ENCODE measurements at places on chromosomes 2 and 18.

DNA sequence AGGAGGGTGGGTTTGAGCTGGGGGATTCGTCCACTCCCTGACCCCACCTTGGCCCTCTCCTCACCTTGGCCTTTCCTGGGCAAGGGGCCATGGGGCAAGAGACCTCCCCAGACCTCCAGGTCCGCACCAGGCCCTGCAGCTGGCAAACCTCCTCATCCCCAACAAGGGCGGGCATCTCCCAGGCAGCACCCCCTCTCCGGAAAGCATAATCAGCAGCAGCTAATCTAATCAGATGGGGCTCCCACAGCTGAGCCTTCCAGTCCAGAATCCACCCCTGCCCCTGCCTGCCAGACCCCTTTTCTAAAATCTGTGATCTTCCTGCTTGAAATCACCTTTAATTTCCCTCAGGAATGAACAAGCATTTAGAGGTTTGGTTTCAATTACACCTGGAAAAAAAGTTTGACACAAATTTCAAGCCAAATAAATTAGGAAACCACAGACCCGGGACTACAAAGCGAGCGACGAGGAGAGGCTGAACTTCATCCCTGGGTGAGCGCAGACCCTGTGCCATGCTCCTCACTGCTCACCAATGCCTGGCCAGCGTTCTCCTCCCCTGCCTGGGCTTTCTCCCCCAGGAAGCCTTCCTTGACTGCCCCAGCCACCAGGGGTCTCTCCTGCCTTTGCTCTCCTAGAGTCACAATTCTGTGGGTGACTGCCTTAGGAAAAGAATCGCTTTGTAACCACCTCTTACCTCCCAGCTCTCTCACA is 143.0 kb upstream of the MYCN start:
- H3K4me1 ChIP-seq: no peaks in the 10 kb centered on the region
- H3K36me3 ChIP-seq: no peaks in the 10 kb centered on the region
- DNase-seq: no peak
- no peak overlapping the region for H3K27ac ChIP-seq
- H3K4me3 ChIP-seq: no peak overlapping the region

DNA sequence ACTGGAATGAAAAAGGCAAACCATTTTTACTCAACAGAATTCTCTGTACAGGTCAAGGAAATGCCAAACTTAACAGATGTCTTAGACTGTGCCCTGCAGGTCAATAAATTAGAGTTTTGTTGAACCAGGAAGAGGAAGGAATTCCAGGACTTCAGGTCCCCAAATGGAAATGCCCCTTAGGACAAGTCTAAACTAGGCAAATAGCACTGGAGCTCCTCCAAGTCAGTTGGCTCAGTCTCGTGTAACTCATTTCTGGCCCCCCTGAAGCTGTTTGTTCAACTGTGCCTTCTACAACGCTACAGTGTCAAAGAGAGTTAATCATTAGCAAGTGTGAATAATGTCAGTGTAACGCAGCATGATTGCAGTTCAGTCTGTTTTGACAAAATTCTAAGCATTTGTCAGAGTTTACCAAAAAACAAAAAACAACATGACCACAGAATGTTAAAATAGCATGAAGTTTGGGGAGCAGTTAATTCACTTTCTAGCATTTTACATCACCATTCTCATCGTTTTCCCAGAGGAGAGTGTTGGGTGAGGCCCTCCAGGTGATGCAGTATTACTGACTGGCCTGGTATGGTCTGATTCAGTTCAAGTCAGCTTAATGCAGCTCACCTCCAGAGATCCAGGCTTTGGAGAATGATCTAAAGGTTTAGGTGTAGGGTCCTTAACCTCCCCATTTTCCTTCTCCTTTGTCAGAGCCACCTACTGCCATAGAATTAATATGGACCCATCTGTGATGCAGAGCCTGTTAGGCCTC is 108.1 kb downstream of the AQP4 start:
- H3K27ac ChIP-seq: no peak overlapping the region
- H3K36me3 ChIP-seq: no peaks in the 10 kb centered on the region
- no peaks in the 10 kb centered on the region for H3K4me1 ChIP-seq
- no peak for DNase-seq

DNA sequence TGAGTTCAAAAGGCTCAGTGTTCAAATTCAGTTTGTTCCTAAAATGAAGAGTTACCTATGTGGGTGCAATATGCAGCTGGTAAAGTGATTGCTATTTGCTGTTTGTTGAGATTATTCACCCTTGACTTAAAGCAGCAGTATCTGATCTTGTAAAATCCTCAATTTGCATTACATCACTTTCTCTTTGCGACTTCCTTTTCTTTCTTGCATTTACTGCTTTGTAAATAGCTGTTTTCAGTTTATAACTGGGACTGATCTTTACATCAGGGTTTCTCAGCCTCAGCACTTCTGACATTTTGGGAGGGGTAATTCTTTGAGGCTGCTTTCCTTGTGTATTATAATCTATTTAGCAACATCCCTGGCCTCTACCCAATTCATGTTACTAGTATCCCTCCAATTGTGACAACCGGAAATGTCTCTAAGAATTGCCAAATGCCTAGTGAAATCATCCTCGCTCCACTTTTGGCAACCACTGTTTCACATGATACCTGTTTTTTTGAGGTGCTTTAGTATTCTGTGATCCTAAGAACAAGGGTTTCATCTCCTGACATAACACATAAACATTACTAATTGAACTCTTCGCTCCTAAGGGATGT is 12.1 kb upstream of the ERCC3 start:
- no peak overlapping the region for H3K4me3 ChIP-seq
- peaks cover 2% of the 10 kb centered on the region for H3K4me1 ChIP-seq
- no peak for DNase-seq
- H3K36me3 ChIP-seq: peaks cover 2% of the 10 kb centered on the region
- no peak overlapping the region for H3K27ac ChIP-seq

- no peak overlapping the region for H3K4me3 ChIP-seq
- H3K27me3 ChIP-seq: no peaks in the 10 kb centered on the region
- H3K36me3 ChIP-seq: no peaks in the 10 kb centered on the region
- H3K4me1 ChIP-seq: no peaks in the 10 kb centered on the region
Observed at GRCh38 chr2:80370375-80371009, 65.9 kb upstream of the LRRTM1 start.

GRCh38 chr2:118322406-118322805 is 234.1 kb downstream of the INSIG2 start:
- no peak overlapping the region for H3K4me3 ChIP-seq
- no peaks in the 10 kb centered on the region for H3K36me3 ChIP-seq
- H3K27ac ChIP-seq: no peak overlapping the region
- DNase-seq: no peak
- peaks cover 50% of the 10 kb centered on the region for H3K27me3 ChIP-seq
- H3K4me1 ChIP-seq: peaks cover 4% of the 10 kb centered on the region

DNA sequence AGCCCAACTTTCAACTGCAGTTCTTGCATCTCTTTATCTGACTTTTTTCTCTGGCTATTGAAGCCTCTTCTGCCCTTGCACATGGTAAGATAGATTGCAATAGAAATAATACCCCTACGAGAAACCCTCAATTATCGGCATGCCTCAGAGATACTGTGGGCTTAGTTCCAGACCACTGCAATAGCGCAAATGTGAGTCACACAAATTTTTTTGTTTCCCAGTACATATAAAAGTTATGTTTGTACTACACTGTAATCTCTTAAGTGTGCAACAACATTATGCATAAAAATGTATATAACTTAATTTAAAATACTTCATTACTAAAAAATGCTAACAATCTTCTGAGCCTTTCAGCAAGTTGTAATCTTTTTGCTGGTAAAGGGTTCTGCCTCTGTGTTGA is 124.7 kb downstream of the PDE1A start:
- H3K4me3 ChIP-seq: no peak overlapping the region
- DNase-seq: no peak
- H3K4me1 ChIP-seq: no peaks in the 10 kb centered on the region
- H3K27me3 ChIP-seq: no peaks in the 10 kb centered on the region

DNA sequence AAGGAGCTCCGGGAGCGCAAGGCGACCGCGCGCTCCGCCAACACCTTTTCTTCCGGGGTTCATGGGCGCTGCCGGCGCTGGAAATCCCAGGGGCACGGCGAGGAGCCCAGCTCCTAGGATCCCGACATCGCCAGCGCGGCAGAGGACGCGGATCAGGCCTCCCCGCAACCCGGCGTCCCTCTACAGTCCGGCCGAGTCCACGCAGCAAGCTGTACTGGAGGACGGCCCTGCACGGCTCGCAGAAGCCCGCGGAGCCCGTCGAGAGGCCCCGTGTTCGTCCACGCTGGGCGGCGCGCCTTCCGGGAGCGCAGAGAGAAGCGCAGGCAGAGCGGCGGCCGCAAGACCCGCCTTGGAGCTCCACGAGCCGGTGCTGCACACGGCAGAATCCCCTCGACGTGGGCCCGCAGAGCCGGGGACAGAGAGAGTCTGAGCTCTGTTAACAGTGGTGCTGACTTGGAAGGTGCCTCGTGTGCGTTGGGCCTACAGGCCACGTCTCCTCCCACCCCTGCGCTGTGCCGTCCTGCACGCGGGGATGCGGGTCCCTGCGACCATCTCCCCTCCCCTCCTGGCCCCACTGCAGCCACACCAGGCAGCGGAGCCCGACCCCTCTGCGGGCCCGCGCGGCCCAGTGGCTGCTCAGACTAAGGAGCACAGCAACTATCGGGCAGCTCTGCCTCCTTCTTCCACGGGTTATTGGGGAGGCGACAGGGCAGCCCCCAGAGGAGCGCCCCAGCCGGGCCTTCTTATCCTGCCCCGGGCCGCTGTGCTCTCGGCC is 28.1 kb upstream of the PTPN2 start:
- no peaks in the 10 kb centered on the region for H3K27me3 ChIP-seq
- H3K4me1 ChIP-seq: peaks cover 2% of the 10 kb centered on the region
- no peaks in the 10 kb centered on the region for H3K36me3 ChIP-seq
- no peak for DNase-seq
- H3K4me3 ChIP-seq: peak overlapping the region; percentile 75
- no peak overlapping the region for H3K27ac ChIP-seq

GRCh38 chr2:61582165-61582564 is 44.0 kb upstream of the XPO1 start:
- no peaks in the 10 kb centered on the region for H3K27me3 ChIP-seq
- H3K4me3 ChIP-seq: no peak overlapping the region
- no peak overlapping the region for H3K27ac ChIP-seq
- H3K4me1 ChIP-seq: no peaks in the 10 kb centered on the region
- H3K36me3 ChIP-seq: no peaks in the 10 kb centered on the region

- no peaks in the 10 kb centered on the region for H3K36me3 ChIP-seq
- no peak overlapping the region for H3K27ac ChIP-seq
- H3K27me3 ChIP-seq: peaks cover 73% of the 10 kb centered on the region
- DNase-seq: no peak
Observed at GRCh38 chr2:120441744-120442471, 96.0 kb downstream of the INHBB start.

- H3K27ac ChIP-seq: no peak overlapping the region
- H3K4me3 ChIP-seq: no peak overlapping the region
- H3K4me1 ChIP-seq: peaks cover 23% of the 10 kb centered on the region
- H3K36me3 ChIP-seq: peaks cover 9% of the 10 kb centered on the region
- DNase-seq: no peak
Observed at GRCh38 chr2:157809212-157809611, 66.9 kb downstream of the ACVR1 start.

DNA sequence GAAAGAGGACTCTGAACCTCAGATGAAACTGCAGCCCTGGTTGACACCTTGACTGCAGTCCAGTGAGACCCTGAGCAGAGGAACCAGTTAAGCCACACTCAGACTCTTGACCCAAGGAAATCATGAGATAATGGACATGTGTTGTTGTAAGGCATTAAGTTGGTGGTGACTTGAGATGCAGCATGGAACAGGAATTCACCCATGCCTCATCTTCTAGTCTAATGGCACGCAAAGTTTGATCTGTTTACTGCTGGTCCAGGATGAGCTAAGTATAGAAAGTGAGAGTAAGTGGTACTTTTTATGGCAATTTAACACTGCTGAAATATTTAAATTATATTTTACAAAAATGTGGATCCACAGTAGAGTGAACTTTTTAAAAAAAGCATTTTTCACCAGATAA is 51.3 kb upstream of the LTBP1 start:
- peaks cover 2% of the 10 kb centered on the region for H3K36me3 ChIP-seq
- peaks cover 28% of the 10 kb centered on the region for H3K27me3 ChIP-seq
- no peak for DNase-seq

GRCh38 chr18:49834258-49834657 is 20.9 kb upstream of the ACAA2 start:
- H3K27ac ChIP-seq: no peak overlapping the region
- H3K4me1 ChIP-seq: peaks cover 3% of the 10 kb centered on the region
- no peaks in the 10 kb centered on the region for H3K27me3 ChIP-seq
- H3K36me3 ChIP-seq: no peaks in the 10 kb centered on the region
- DNase-seq: no peak

DNA sequence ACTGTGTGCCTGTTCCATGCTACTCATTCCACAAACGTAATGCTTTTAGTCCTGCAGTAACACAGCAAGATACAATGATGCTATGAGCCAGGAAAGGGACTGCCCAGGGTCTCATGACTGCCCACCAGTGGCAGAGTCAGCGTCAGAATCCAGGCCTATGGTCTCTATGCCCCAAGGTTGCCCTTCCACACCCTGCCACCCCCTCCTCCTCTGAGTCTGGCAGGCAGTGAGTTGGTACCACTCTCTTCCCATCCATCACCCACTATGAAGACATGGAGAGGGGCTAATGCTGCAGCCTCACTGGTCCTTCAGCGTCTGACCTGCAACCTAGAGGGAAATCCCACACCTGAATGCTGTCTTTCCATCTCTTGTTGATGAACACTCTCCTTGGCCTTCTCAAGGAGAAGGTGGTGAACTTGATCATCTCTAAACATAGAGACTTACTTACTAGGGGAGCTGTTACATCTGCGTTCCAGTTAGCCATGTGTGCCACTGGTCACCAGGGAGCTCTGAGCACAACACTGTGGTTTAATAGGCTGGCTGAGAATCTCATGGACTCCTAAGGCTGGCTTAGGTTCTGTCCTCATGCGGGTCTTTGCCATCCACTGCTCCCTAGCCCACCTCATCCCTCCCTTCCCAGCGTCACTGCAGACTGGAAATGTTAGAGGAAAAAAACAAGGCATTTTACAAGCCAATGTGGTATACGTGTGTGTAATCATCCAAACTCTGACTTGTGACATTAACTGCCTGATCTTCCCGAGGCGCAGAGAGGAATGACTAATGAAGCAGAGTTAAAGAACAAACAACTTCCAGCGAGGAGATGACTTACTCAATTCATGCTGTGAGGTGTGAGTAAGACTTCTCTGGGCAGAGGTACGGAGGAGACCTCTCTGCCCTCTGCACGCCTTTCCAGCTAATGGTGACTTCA is 28.8 kb downstream of the STEAP3 start:
- H3K4me3 ChIP-seq: no peak overlapping the region
- no peaks in the 10 kb centered on the region for H3K4me1 ChIP-seq
- DNase-seq: no peak
- H3K27ac ChIP-seq: no peak overlapping the region
- H3K36me3 ChIP-seq: no peaks in the 10 kb centered on the region

GRCh38 chr18:73355121-73355520 is 487.3 kb upstream of the NETO1 start:
- DNase-seq: no peak
- no peaks in the 10 kb centered on the region for H3K27me3 ChIP-seq
- no peaks in the 10 kb centered on the region for H3K4me1 ChIP-seq

GRCh38 chr18:35582899-35583558 is 1.5 kb downstream of the GALNT1 start:
- H3K4me1 ChIP-seq: peaks cover 22% of the 10 kb centered on the region
- H3K27ac ChIP-seq: no peak overlapping the region
- H3K4me3 ChIP-seq: peak overlapping the region; percentile 71
- peaks cover 3% of the 10 kb centered on the region for H3K36me3 ChIP-seq
- peaks cover 4% of the 10 kb centered on the region for H3K27me3 ChIP-seq
- no peak for DNase-seq

All from T-helper 17 cell (primary cell).